ENCODE measurements at places on chromosomes 5 and 9.
A peak's percentile ranks its signal among the peaks of the same experiment; 100 is the strongest.

GRCh38 chr5:113757508-113757907, 244.0 kb downstream of the YTHDC2 start:
- no peak for DNase-seq

DNA sequence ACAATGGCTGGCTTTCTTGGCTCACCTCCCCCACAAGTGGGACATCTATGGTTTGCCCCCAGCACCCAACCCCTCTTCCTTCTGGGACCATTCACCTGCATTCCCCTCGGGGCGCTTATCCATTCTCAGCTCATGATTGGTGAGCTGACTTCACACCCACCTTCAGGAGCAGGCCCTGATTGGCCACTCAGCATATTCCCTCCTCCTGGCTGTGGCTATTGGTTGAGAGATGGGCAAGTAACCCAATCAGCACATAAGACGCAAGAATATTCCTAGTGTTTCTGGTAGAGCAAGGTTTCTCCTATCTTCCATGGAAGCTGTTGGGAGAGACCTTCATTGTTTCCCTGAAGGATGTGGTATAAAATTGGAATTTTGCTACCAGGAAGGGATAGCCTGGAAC, 22.7 kb upstream of the UNC5A start:
- no peak for DNase-seq

DNA sequence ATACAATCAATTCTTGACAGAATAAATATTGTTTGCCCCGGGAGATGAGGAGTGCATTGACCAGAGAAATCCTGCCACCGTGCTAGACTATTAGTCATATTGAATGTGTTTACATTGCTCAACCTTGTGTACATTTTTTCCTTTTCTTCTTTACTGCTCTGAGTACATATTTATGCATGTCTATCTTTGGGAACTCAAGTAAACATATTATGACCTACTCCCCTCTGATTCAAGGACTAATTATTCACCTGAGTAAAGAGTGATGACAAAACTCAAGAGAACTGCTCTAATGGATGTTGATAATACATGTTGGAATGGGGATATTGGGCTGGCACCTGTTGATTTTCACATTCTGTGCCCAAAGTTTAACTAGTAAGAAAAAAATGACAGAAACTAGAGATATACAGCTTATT, 3.9 kb upstream of the SPINK1 start:
- DNase-seq: peak; percentile 52

- peak; percentile 73 for DNase-seq
These were observed 1.5 kb downstream of the LCN2 start for GRCh38 chr9:128150594-128151308.

- no peak for DNase-seq
These were observed 31.0 kb upstream of the SHISAL2B start for GRCh38 chr5:64659289-64659688.

DNA sequence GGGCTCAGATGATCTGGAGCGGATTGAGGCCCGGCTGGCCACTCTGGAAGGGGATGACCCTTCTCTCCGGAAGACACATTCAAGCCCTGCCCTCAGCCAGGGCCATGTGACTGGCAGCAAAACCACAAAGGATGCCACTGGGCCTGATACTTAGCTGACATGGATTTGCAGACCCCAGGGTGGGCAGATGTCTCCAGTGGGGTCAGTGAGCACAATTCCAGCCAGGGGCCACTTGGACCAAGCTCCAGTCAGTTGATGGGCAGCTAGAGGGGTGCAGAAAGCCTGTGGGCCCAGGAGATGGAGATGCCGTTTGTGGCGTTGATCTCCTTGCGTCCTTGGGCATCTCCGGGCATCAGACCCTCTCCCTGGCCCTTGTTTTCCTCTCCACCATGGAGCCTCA, 46.7 kb downstream of the PSD2 start:
- DNase-seq: no peak

- DNase-seq: peak; percentile 9
These were observed 95.8 kb downstream of the PLCXD3 start for GRCh38 chr5:41414598-41414997.

- DNase-seq: peak; percentile 44
These were observed 24.6 kb downstream of the NR2F1 start for GRCh38 chr5:93607367-93608258.

- DNase-seq: no peak
These were observed 259.4 kb downstream of the CRB2 start for GRCh38 chr9:123615381-123615780.

DNA sequence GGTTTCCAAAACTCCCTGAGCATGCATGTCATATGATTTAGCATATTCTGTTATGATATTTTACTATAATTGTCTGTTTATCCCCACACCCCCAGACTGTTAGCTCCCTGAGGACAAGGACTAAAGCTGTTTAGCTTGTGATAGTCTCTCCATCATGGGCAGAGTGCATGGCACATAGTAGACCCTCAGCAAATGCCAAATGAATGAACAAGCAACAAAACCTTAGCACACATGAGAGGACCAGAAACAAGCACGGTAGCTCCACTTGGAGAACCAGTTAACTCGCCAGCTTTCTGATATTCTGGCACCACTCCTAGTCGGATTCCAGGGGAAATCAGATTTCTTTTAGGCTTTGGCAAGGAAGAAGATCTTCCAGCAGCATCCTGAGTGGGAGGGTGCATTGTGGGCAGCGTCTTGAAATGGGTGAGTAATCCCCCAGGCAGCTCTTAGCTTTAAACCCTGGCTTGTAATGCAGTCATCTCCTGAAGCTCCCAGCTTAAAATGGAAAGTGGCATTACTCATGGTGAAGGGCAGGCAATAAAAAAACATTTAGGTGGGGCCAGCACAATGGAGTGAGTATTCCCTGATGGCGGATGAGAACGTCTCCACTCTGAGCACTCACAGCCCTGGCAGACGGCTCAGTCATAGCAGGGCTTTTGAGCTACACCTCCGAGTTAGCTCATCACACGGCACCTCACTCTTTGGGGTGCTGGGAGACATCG, 41.1 kb downstream of the FGF1 start:
- DNase-seq: peak; percentile 50

GRCh38 chr5:180021900-180022299, 49.7 kb downstream of the RNF130 start:
- no peak for DNase-seq

GRCh38 chr9:134189470-134190231, 25.3 kb upstream of the RNU6ATAC start:
- no peak for DNase-seq

- DNase-seq: no peak
These were observed 17.7 kb downstream of the RAD1 start for GRCh38 chr5:34897646-34898045.

- DNase-seq: no peak
These were observed 14.1 kb downstream of the EXD3 start for GRCh38 chr9:137408651-137409405.

DNA sequence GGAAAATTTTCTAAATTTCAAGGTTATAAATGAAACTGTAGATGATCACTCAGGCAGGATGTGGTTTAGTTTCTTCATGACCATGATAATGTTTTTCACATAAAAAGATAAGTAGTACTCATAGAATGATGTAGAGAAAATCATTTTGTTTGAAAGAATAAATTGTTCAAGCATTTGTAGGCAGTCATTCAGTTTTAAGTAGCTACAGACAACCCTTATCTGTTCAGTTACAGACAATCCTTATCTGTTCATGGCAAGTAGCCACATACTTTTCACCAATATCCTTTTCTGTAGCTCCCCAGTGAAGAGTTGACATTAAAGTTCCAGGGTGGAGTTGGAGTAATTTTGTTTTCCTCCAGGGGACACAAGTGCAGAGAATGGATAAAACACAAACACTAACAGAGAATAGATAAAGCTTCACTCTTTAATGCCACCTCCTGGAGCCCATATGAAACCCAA, 278.1 kb upstream of the TNC start:
- no peak for DNase-seq

DNA sequence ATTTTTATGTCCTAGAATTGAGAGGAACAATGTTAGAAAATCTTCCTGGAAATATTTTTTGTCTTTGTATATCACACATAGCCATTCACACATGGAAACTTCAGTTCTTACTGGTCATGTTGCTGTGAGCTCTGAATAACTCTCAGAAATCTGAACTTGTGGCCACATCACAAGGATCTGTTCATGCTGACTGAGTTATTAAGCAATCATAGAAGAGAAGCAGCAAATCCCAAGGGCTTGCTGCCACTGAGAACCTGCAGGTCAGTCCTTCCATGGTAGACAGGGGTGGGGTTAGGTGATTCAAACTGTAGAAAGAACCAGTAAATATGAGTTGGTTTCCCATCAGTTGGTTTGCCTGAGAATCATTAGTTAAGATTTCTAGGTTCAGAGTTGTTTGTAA, 27.6 kb downstream of the SGCD start:
- no peak for DNase-seq

DNA sequence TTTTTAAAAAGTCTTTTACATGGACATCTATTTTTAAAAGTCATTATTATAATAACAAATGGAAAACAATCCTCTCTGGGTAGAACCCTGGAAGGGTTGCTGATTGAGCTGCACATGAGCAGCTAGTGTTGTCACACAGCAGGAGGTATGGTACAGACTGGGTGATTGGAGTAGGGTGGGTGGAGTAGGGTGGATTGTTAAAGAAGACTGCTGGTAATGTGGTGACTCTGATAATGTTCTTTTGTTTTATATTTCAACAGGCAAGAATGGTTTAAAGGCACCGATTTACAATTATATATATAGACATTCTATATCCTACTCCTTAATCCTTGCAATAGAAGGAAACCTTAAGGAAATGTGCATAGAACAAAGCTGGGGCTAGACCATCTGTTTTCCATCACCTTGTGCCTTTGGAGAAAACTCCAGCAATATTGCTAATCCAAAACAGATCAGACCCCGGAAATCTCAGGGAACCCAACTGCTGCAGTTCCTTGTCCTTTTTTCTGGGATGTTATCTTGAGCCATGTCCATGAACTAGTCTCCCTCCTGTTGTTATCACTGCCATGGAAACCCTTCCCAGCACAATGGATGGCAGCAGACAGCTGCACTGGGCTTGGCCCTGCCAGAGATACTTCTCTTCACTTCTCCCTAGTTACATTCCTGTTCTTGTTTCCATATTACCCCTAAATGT, 129.7 kb downstream of the YIPF5 start:
- DNase-seq: no peak

GRCh38 chr9:127832248-127832647, 22.2 kb downstream of the ENG start:
- no peak for DNase-seq

DNA sequence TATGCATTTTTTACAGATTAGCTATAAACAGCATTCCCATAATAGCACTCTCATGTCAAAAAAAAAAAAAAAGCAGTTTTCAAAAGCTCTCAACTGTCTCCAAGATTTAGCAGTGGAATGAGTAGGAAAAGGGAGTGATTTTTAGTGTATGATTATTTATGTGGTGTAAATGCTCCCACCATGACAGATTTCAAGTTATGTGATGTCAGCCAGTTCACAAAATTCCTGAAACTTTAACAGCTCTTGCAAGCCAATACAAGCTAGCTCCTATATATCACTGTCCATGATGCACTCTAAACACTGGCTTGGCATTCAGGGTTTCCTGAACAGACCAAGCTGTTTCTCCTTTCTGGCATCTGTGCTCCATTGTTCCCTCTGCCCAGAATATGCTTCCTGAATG, 7.9 kb upstream of the ANKDD1B start:
- DNase-seq: no peak

- DNase-seq: no peak
These were observed 92.6 kb downstream of the CHSY3 start for GRCh38 chr5:129996896-129997295.

DNA sequence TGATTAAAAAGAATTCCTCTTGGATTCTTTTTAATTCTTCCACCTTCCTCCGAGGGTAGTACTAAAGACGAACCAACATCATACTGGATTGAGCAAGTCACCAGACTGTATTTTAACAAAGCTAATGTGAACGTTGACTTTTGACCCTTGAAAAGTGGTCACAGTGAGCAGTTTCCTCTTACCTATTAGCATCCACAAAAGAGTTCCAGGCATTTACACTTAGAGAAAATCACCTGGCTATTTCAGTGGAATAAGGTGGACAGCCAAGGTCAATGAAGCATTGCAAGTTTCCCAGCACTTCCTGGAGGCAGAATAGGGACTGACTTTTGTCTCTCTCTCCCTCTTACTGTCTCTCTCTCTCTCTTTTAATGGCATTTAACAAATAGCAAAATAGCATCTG, 145.1 kb upstream of the DAB2 start:
- no peak for DNase-seq

- DNase-seq: no peak
These were observed 73.4 kb upstream of the MELK start for GRCh38 chr9:36499174-36499890.

DNA sequence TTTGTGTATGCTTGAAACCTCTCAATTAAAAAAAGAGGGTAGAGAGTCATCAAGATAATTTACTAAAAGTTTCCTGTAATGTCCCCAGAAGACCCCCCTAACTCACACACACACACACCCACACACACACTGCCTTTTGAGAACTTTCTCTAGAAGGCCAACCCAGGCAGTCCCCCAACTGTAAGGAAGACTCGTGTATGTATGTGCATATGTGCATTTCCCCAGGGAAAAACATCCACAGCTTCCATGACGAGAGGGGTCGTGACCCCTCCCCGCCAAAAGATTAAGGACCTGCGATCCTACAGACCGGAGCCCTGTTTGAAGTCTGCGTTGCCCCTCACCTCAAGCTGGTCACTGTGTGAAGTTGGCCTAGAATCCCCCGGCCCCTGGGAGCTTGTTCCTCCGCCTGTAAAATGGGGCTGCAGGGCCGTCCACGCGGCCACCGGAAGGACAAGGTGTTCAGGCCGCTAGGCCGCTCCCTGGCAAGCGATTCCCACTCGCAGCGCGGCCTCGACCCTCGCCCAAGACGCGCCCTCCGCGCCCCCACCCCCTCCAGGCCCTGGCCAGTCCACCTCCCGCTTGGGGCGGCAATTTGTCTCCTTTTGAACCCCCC, 435 bp upstream of the CDX1 start:
- no peak for DNase-seq

DNA sequence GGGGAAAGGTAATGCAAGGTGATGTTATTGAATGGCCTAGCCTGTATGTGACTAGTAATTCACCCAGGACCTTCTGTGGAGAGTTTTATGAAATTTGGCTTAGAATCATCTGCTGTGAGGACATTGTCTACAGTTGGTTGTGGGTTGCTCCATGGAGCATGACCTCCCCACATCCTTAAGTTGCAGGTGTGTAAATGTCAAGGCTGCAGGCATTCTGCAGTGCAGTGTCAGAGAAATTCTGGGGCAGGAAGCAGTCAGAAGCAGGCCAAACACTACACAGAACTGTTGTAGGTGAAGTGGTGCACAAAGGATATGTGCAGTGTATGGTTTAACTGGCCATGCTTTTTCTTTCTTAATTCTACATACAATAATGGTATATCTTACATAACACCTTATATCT, 588.3 kb downstream of the EBF1 start:
- no peak for DNase-seq
